ENCODE measurements at places on chromosomes 3 and 15.

GRCh38 chr3:59508273-59508672 is 458.4 kb upstream of the CFAP20DC start:
- no peak for DNase-seq

GRCh38 chr3:113070681-113071113 is 79.9 kb downstream of the GTPBP8 start:
- no peak for DNase-seq

DNA sequence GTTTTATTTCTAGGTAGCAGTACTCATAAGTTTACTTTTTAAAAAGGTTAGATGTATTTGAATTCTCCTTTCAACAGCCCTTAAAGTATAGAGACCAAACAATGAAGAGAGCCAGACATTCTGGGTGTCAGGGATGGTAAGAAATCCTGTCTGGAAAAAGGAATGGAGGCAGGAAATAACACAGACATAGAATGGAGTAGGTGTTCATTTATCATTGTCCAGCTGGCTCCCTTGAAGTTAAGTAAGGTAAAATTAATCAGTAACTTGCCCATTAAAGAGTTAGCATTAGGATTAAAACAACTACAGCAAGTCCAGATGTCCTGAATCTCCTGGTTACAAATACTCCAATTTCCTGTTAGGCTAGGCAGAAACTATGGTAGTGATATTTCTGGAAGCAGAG is 13.5 kb upstream of the SUCNR1 start:
- DNase-seq = no peak

- no peak for DNase-seq
Observed at GRCh38 chr3:122390665-122391064, 6.7 kb downstream of the FAM162A start.

GRCh38 chr3:194879991-194880939 is 194.6 kb downstream of the FAM43A start:
- DNase-seq = no peak
